NCI-H345 (cell line): ENCODE measurements at places on chromosomes 1 and 21.

GRCh38 chr1:210298936-210299335 lies 29.8 kb upstream of the HHAT start:
- no peak for DNase-seq

- no peak for DNase-seq
These were observed 272.5 kb upstream of the RUNX1 start for GRCh38 chr21:35321322-35322200.

DNA sequence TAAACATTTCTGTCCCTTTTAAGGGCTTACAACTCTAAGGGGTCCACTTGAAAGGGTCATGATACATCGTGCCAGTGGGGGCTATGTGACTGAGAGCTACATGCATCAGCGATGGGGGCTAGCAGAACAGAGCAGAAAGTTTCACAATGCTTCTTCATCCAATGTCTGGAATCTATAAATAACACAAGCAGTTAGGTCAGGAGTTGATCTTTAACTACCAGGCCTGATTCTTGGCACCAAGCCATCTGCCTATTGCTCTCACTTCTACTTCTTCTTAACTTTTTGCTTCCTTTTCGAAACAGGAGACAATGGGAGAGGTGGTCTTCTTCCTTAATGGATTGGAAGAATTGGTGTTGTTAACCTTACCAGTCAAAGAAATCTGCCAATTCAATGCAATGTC lies 410.0 kb downstream of the TGFB2 start:
- DNase-seq = no peak

DNA sequence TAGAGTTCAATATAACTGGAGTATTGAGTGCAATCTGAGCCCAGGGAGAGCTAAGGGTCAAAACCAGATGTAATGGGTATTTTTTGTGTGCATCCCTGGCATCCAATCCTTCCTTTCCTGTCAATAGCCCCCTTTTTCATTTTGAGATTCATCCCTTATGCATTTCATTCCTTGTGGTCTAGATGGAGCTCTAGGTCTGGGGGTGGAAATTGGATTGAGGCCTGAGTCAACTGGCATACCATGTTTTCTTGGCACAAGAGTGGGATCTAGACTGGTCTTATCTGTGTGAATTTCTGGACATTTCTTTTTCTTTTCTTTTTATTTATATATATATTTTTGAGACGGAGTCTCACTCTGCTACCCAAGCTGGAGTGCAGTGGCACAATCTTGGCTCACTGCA lies 67.3 kb upstream of the RAB3GAP2 start:
- DNase-seq = no peak

GRCh38 chr1:186187601-186188000 lies 187.5 kb downstream of the TPR start:
- no peak for DNase-seq

DNA sequence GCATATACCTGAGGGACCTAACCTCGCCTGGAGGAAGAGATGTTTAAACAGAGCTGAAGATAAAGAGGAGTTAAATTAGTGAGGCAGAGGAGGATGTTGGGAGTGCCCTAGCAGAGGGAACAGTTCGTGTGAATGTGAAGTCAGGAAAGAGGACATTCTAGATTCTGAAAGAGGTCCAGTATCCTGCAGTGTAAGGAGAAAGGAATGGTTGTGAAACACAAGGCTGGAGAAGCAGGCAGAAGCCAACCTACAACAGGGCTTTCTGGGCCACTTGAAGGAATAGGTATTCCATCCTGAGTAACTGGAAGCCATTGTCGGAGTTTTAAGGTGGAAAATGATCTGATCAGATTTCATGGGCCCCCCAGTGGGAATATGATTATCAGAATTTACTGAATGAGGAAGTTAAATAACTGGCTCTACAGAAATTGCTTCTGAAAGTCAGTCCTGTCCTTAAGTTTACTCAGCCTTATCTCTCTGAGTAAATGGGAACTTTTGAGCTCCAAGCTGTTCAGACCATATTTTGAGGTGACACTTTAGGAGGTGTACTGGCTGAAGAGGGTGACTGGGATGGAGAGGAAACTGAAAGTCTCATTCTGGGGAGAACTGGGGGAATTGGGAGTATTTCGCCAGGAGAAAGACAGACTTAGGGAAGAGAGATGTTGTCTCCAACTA lies 24.4 kb upstream of the FAAH start:
- no peak for DNase-seq
